ENCODE measurements at places on chromosomes 5 and 9. TPM values are rescaled to one million over a fixed set of nuclear protein-coding genes. Genes with fewer than 3 reads are reported as not detected.

The SPATA6L gene
- 1.0 TPM for polyA plus RNA-seq

The SARDH gene
- 4.7 TPM for polyA plus RNA-seq

The ESM1 gene
- 1.3 TPM for polyA plus RNA-seq

The ANKRD31 gene
- not detected for polyA plus RNA-seq

The NPDC1 gene
- 210 TPM for polyA plus RNA-seq

The ANKRD20A1 gene
- polyA plus RNA-seq = not detected

The CARD9 gene
- polyA plus RNA-seq = 0.58 TPM

The WNT8A gene
- not detected for polyA plus RNA-seq

The SCGB3A2 gene
- polyA plus RNA-seq = not detected

The SEMA4D gene
- 91.5 TPM for polyA plus RNA-seq

The FNIP1 gene
- polyA plus RNA-seq = 2.6 TPM

The SAPCD2 gene
- 65.8 TPM for polyA plus RNA-seq

The GARIN3 gene
- not detected for polyA plus RNA-seq

Data from brain (organoid and tissue), 16 donors.